Breast epithelium (tissue), 4 donors: ENCODE measurements at places on chromosomes 7 and 10. TPM values are rescaled to one million over a fixed set of nuclear protein-coding genes. Genes with fewer than 3 reads are reported as not detected.
A peak's percentile ranks its signal among the peaks of the same experiment; 100 is the strongest.

DNA sequence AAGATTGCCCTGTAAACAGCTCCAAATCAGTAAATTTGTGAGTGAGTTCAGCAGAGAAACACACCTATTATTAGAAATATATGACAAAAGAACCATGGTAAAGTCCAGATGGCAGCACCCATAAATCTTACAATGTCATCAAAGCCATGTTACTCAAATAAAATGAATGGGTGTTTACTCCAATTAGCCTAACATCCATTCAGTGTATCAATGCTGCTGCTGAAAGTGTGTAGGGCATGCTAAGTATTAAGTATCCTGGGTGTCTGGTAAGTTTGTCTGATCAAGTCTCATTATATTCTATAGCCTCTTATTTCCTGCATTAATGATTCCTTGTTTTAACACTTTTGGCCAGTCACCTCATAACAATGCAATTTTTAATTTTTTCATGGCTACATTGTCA lies 185.5 kb upstream of the STEAP4 start:
- no peaks in the 10 kb centered on the region for H3K27me3 ChIP-seq
- no peaks in the 10 kb centered on the region for H3K4me1 ChIP-seq
- H3K36me3 ChIP-seq = no peaks in the 10 kb centered on the region
- H3K4me3 ChIP-seq = no peak overlapping the region
- no peak overlapping the region for H3K27ac ChIP-seq

The MYL10 gene
- not detected for total RNA-seq

GRCh38 chr7:24733414-24734060 lies 23.7 kb downstream of the GSDME start:
- no peak for DNase-seq
- H3K4me1 ChIP-seq = no peaks in the 10 kb centered on the region

- no peak overlapping the region for H3K4me3 ChIP-seq
- H3K4me1 ChIP-seq = no peaks in the 10 kb centered on the region
- H3K27me3 ChIP-seq = no peaks in the 10 kb centered on the region
- no peak overlapping the region for H3K27ac ChIP-seq
These were observed 171.6 kb downstream of the WDR37 start for GRCh38 chr10:1227510-1228402.

The HMX2 gene
- total RNA-seq = not detected

The EPHB6 gene
- total RNA-seq = 29.8 TPM

GRCh38 chr7:107666790-107667189 lies 6.2 kb downstream of the SLC26A4 start:
- H3K4me3 ChIP-seq = no peak overlapping the region
- peaks cover 3% of the 10 kb centered on the region for H3K27me3 ChIP-seq
- H3K36me3 ChIP-seq = no peaks in the 10 kb centered on the region
- DNase-seq = no peak
- H3K4me1 ChIP-seq = no peaks in the 10 kb centered on the region

The OR9A2 gene
- total RNA-seq = not detected

The MRPS33 gene
- total RNA-seq = 21.8 TPM

- DNase-seq = no peak
- H3K4me3 ChIP-seq = no peak overlapping the region
- H3K36me3 ChIP-seq = no peaks in the 10 kb centered on the region
These were observed 249.4 kb downstream of the COBL start for GRCh38 chr7:51067258-51067657.

DNA sequence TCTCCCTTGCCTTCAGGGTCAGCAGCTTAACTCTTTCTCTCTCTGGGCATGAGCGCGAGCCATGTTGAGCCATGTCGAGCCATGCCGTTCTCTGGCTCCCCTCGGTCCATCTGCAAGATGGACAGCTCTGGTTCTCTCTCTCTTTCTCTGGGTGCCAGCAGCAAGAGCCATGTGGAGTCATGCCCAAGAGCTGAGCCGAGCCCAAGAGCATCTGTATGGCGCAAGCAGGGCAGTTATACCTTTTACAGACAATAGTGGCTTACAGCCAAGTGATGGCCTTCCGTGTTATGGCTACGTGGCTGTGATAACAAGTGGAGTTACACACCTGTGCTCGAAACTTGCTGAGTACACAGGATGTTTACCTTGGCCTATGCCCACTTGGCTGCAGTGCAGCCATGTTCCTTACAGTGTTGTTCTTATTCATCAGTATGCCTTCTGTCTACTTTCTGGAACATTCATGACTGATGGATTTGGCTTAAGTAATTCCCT lies 327.7 kb downstream of the GLRX3 start:
- peak; percentile 9 for DNase-seq
- no peak overlapping the region for H3K27ac ChIP-seq
- H3K4me1 ChIP-seq = no peaks in the 10 kb centered on the region
- no peaks in the 10 kb centered on the region for H3K36me3 ChIP-seq

- no peaks in the 10 kb centered on the region for H3K27me3 ChIP-seq
- no peaks in the 10 kb centered on the region for H3K36me3 ChIP-seq
- H3K4me3 ChIP-seq = no peak overlapping the region
- no peaks in the 10 kb centered on the region for H3K4me1 ChIP-seq
- no peak overlapping the region for H3K27ac ChIP-seq
These were observed 99.4 kb downstream of the BTRC start for GRCh38 chr10:101453318-101453717.

GRCh38 chr7:116621649-116622048 lies 50.3 kb upstream of the MET start:
- H3K4me3 ChIP-seq = no peak overlapping the region
- no peaks in the 10 kb centered on the region for H3K4me1 ChIP-seq
- H3K36me3 ChIP-seq = no peaks in the 10 kb centered on the region

- H3K36me3 ChIP-seq = no peaks in the 10 kb centered on the region
- no peaks in the 10 kb centered on the region for H3K27me3 ChIP-seq
- H3K27ac ChIP-seq = no peak overlapping the region
- DNase-seq = no peak
These were observed 95.7 kb downstream of the CDK6 start for GRCh38 chr7:92740700-92741126.

GRCh38 chr7:22002726-22003125 lies 57.0 kb upstream of the CDCA7L start:
- no peak overlapping the region for H3K4me3 ChIP-seq
- no peak for DNase-seq
- no peaks in the 10 kb centered on the region for H3K4me1 ChIP-seq
- H3K27ac ChIP-seq = no peak overlapping the region
